Chondrocyte (in vitro differentiated cells): ENCODE measurements at places on chromosomes 5 and 9. TPM values are rescaled to one million over a fixed set of nuclear protein-coding genes. Genes with fewer than 3 reads are reported as not detected.

Gene TIGD6
- 5.3 to 7.4 TPM (median 5.7 TPM) in 3 replicates for total RNA-seq

Gene CDH12
- total RNA-seq = not detected in 3 replicates

Gene SLC34A1
- total RNA-seq = not detected in 3 replicates

DNA sequence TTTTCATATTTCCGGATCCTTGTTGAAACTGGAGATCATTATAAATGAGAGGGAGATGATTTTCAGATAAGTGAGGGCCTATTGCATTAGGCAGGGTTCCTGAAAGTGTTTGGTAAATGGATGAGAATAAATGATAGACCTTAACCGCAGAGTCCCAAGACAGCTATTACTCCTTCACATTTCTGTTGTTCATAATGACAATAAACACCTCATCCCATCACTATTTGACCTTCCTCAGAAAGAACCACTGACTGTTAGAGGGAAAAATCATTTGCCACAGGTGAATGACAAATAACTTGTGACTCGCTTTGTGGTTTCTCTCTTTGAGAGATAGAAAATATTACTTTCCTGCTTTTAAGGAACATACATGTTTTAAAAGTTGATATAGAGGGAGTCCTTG is 47.3 kb upstream of the TRMT10B start:
- DNase-seq = no peak

GRCh38 chr5:15993334-15993733 is 186.3 kb downstream of the MARCHF11 start:
- DNase-seq = no peak

DNA sequence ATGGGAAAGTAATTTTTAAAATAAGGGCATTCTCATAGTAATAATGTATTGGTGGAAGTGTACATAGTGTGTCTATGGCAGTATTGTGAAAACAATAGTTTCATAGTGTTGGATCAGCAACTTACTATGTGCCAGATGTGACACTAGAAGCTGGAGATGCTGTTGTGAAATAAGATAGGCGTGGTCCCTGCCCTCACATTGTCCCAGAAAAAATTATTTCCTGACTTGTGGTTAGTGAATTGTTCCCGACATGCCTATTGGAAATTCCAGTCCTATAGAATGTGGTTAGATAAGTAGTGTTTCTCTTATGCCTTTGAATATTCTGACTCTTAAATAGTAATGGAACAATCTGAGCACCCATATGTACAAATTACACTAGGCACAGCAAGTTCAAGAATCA is 55.3 kb upstream of the MTAP start:
- DNase-seq = no peak

- DNase-seq = no peak
Observed at GRCh38 chr5:27516437-27516836, 478.1 kb upstream of the CDH9 start.

- no peak for DNase-seq
Observed at GRCh38 chr5:180618487-180618828, 27.2 kb upstream of the SCGB3A1 start.
